ENCODE measurements at places on chromosomes 3 and 15. TPM values are rescaled to one million over a fixed set of nuclear protein-coding genes. Genes with fewer than 3 reads are reported as not detected.

Gene LDHAL6B
- not detected for total RNA-seq

Gene PLAAT1
- total RNA-seq = not detected

Gene ANXA2
- 730 TPM for total RNA-seq

Gene DGKG
- 11.1 TPM for total RNA-seq

Gene GBE1
- total RNA-seq = 20.8 TPM

Gene AGBL1
- not detected for total RNA-seq

Gene EPHB1
- 0.53 TPM for total RNA-seq

Gene CCDC80
- total RNA-seq = 160 TPM

Gene SHC4
- total RNA-seq = 7.2 TPM

Gene ZNF80
- total RNA-seq = 23.7 TPM

Gene TCTA
- total RNA-seq = 51.5 TPM

Gene ALPK3
- 38.0 TPM for total RNA-seq

Gene USP50
- not detected for total RNA-seq

Gene RASGRP1
- total RNA-seq = not detected

Gene NMNAT3
- 1.2 TPM for total RNA-seq

Gene PLIN1
- total RNA-seq = 39.3 TPM
